Mesenchymal stem cell (in vitro differentiated cells and primary cell): ENCODE measurements at places on chromosomes 5 and 9.

- DNase-seq = no peak
Observed at GRCh38 chr5:159576902-159577301, 246.6 kb upstream of the IL12B start.

DNA sequence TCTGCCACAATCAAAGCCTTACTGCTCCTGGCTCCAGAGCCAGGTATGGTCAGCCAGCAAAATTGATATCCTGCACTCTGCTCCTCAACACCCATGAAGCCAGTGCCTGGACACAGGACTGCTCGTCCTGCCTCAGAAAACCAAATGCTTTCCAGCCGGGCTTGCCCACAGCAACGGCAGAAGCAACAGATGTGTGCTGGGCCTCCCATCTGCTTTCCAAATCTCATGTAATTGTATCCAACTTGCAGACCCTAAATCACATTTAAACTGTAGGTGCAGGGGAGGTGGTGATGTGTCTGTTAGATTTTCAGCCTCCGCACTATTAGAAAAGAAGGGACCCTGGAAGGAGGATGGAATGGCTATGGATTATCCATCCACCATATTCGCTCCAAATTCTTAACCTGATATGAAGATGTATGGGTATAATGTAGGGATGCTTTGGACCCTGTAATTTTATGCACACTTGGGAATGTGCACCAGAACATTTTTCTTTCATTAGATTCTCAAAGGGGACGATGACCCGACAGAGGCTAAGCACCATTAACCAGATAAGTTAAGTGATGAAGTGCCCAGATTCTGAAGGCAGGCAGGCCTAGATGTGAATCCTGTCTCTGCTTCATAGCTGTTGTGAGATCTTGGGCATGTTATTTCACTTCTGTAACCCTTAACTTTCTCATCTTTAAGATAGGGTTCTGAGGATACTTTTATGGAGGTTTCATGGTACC is 58.2 kb downstream of the EXOSC2 start:
- no peak for DNase-seq

GRCh38 chr9:76192013-76192412 is 202.2 kb downstream of the RFK start:
- DNase-seq = no peak

DNA sequence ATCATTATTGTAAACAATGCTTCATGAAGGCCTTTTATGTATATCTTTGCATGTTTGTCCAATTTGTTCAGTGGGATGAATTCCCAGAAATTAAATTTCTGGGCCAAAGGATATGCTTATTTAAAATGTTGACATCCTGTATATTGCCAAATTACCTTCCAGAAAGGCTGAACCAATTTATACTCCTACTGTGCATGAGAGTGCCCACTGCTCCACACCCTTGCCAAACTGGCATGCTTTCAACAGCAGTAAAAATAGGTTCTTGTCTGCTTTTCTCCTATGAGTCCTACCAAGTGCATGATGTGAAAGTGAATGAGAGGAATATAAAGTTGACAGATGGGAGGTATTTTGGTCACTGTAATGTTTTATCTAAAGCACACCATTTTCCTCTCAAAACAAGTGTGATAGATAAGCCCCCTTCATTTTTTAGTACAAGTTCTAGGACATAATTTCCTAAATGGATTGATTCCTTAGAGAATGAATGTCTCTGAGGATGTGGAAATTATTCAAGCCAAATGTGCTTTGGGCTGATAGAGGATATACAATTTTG is 70.5 kb upstream of the ERBIN start:
- no peak for DNase-seq

DNA sequence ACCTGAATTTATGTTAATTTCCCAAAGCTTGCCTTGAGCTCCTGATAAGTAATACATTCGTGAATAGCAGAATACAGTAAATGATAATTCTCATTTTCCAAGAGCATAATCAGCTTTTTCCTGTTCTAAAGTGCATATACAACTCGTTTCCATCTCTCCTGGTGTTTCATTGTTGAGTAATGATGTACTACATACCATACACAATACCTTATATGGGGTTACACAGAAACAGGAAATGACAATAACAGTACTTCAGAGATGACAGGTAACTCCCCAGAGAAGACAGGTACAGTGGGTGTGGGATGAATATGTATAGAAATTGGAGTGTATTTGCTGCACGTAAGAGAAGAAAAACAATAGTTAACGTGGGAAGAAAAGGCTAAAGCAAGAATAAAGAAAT is 287.1 kb downstream of the TENT4A start:
- DNase-seq = no peak

DNA sequence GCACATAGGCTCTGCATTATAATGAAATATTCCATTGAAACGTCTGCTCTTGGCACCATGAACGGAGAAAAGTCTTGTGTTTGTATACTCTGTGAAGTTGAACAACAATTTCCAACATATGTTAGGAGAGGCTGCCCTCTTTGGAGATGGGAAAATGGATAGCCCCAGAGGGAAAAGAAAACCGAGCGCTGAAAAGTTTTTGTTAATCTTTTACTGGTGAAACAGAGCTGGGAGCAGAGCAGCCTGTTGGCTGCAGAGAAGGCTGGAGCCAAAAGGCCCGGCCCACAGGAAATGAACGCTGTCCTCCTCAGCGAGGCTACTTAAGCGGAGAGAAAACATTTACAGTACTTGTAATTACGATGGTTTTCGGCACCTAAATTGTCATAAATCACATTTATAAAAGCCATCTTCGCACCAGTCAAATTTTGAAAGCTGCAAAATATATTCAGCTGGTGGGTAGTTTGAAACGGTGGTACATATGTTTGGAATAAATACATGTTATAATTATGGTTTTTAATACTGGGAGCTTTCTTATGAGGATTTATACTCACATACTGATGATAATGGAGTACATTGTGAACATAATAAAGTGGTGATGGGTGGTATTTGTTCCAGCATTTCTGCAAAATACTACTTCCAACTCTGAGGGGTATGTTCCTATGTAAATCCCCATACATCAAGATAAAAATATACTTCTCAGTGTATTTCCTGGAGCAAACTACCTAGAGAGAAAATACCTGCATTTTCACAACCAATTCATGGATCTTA is 129.6 kb upstream of the CNTLN start:
- peak; percentile 81 for DNase-seq

DNA sequence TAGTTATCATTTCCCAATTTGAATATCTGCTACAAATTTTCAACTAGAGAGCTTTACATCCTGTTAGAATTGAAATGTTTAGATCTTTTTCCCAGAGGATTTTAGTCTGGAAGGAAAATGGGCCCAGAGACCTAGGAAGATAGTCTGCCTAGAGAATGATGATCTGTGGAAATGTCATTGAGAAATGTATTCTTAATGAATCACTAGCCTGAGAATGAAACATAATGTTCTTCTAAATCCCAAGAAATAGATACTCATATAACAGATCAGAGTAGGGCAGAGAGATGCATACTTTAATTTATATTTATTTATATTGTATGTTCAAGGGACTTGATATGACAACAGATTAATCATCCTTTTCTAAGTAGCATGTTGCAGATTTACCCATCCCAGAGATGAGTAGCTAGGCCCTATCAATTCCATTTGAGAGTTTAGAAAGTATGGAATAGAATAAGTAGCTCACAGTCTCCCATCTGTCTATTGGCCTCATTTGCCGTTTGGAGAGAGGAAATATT is 25.1 kb upstream of the SLC44A1 start:
- DNase-seq = no peak

DNA sequence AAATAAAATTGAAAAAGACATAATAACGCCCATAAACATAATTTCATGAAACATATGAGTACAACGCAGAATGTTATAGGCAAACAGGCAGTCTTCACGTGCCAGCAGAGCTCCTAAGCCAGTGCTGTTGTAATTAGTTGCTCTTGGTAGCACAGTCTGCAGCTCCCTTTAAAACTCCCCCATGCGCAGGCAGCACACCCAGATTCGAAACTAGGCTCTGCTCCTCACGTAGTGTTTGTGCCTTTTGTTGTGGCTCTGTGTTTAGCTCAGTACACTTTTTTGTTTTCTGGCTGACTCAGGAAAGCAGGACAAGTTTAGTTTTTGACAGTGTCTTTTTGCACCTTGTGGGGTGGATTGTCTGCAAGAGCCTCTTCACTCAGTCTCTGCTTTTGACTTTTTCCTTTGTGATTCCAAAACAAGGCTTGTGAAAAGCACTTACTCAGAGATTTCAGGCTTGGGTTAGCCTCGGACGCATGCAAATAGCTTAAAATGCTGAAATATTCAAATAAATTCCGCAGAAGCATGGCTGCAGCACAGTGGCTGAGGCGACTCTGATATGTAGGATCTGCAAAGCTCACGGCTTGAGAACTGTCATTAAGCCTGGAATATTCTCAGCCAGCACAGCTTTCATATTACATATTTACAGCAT is 113.6 kb downstream of the IRX1 start:
- no peak for DNase-seq

DNA sequence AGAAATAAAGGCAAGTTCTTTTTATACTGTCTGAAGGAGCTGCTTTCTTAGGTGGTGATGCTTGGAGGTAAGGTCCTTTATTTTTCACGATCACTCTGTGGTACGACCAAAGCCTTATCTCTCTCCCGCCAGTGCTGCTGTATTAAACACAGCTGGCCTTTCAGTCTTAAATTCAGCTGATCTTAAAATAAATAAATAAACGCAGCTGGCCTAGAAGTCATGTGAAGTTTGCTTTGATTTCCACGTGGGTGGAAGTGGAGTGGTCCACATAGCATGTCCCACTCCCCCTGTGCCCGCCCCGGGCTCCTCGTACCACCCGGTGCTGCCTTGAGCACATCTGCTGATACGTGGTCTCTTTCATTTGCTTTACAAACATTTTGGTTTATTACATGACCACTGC is 260.4 kb downstream of the FANCC start:
- peak; percentile 60 for DNase-seq

DNA sequence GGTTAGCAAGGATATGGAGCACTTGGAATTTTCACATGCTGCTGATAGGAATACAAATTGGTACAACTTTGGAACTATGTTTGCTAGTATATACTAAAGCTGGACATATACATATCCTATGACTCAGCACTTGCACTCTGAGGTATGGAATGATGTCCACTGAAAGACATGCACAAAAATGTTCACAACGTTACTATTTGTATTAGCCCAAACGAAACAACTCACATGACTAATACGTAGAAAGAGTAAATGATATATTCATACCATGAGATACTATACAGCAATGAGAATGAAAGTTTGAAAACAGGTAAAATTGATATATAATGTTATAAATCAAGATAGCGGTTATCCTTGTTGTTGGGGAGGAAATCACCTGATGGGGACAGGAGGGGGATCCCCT is 45.5 kb upstream of the CDC42SE2 start:
- DNase-seq = peak; percentile 58

DNA sequence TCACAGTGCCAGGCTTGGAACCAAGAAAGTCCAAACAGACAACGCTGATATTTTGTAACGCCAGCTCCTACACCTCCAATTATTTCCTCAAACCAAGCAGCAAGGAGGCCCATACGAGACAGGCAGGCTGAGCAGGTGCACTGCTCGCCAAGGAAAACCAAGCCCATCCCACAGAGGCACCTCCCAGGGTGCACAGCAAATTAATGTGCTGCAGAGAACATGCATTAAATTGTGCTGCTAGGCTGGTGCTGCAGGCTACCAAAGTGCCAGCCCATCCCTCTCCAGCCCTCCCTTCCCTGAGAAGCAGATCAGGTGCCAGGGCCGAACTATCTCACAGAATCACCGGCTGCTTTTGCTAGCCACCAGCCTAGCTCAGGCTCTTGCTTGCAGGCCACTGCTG is 137.8 kb downstream of the PAX5 start:
- DNase-seq = no peak

GRCh38 chr5:133121080-133121479 is 69.3 kb downstream of the HSPA4 start:
- no peak for DNase-seq

GRCh38 chr9:73059247-73059646 is 92.4 kb upstream of the ANXA1 start:
- no peak for DNase-seq

DNA sequence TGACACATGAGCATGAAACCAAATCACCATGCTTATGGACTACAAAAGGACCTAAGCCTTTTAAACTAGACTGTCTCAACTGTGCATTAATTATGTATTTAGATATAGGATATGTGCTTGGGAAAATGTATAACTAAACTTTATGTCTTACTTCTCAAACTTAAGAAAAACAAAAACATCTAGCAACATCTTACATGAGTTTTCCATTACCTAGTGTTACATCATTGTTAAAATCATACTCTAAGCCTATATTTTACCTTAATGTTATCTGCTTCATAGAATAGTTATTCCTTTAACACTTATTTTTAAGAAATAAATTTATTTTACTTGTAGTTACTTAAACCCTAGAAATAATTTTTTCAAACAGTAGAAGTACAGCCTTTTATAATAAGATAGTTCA is 24.0 kb downstream of the NME5 start:
- no peak for DNase-seq

DNA sequence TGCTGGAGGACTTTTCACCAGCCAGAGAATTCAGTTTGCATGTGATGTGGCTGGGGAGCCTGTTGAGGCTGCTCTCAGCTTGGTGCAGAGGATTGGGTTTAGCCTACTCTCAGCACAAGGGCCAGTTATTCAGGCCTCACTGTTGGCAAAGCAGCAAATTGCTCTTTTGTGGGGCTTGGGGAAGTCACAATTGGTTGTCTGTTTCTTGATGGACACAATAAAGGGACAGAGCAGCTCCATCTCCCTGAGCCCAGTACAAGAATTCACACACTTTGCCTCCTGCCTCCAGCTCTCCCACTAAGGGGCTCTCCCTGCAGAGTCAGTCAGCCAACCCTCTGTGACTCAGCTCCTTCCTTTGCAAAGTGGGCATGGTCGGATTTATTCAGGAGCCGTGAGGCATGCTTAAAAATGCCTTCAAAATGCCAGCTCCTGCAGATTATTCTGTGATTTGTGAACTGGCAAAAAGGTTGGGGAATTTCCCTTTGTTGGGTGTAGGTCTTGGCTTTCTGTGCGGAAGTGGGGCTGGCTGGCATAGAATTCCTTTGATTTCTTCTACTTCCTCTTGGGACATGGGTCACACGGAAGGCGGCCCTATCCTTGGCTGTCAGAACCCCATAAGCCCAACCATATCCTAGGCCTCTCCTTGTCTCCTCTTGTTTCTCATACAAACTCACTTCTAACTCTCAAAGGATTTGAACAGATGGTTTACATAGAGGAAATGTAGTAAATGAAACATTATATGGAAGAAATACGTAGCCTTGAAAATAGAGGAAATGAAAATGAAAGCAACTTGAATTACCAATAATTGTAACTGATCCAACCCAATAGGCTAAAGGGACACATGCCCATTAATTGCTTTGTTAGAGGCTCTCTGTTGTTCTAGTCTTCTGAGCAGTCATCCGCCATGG is 118.7 kb upstream of the CD180 start:
- peak; percentile 36 for DNase-seq
